H4 (cell line): ENCODE measurements at places on chromosomes 4 and X. TPM values are rescaled to one million over a fixed set of nuclear protein-coding genes. Genes with fewer than 3 reads are reported as not detected.

- no peak for DNase-seq
Measured at GRCh38 chr4:70838204-70838603, 1.5 kb downstream of the GRSF1 start.

- peak; percentile 38 for DNase-seq
Measured at GRCh38 chr4:25180524-25181131, 20.4 kb upstream of the SEPSECS start.

DNA sequence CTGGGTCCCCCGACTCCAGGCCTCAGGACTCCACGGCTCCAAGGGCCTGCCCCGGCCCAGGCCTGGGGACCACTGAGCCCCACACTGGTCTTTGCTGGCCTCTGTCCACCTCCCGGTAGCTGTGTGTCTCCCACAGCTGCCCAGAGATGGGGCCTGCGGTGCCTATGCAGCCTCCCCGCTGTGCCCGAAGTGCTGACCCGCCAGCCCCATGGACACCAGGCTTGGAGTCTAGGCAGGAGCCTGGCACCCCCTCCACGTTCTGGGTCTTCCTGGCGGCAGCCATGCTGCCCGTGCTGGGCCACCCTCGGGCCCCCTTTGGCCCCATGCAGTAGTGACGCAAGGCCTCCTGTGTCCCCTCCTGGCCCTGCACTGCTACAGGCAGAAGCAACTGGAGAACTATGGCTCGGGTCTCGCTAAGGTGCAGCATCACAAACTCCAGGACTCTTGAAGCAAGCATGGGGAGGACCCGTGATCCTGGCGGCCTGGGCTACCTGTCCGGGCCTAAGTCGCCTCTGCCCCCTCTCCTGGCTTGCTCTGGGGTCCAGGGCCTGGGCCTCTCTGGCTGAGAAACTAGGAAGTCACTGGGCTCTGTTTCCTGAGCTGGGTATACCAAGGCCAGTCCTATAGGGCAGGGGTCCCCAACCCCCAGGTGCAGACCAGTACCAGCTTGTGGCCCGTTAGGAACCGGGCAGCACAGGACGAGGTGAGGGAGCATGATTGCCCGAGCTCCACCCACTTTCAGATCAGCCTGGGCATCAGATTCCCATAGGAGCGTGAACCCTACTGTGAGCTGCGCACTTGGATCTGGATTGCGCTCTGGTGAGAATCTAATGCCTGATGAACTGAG lies 917 bp downstream of the MYL5 start:
- no peak for DNase-seq

GRCh38 chrX:72727846-72728245 lies 13.7 kb upstream of the PHKA1 start:
- no peak for DNase-seq

GRCh38 chrX:133586443-133586842 lies 171.2 kb upstream of the GPC4 start:
- no peak for DNase-seq

- DNase-seq = peak; percentile 53
Measured at GRCh38 chrX:101550362-101550750, at the start of gene ARMCX1. ARMCX1 (plus strand) TSS chrX:101550547; CDS start chrX:101552931, 2,384 bp downstream.

DNA sequence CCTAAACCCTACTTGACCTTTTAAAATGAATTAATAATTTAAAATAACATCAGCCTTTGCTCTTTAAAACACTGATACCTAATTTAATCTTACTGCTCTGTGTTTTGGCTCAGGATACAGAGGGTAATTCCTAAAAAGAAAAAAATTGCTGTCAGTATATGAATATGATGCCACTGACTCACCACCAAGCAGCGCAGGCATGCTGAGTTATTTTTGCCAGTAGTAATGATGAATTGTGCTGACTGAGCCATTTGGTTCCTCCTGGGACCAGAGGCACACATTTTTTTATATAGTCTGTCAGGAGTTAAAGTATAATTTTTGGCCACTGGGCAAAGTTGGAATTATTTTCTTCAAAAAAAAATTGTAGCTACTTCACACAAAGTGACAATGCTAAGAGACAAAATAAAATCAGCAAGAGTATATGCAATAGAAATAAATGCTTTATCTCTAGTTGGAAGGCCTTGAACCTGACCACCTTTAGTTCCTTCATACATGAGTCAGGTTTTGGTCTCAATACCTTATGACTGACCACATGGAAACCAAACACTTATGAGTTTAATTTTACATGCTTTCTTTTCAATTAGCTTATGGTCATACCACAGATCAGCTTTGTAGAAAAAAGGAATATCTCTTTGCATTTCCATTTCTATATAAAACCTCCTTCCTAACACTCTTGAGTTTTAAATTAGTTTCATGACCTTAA lies 115.1 kb downstream of the PPP3CA start:
- DNase-seq = peak; percentile 30

- DNase-seq = no peak
Measured at GRCh38 chrX:1391370-1391706, 575 bp downstream of the SLC25A6 start.

DNA sequence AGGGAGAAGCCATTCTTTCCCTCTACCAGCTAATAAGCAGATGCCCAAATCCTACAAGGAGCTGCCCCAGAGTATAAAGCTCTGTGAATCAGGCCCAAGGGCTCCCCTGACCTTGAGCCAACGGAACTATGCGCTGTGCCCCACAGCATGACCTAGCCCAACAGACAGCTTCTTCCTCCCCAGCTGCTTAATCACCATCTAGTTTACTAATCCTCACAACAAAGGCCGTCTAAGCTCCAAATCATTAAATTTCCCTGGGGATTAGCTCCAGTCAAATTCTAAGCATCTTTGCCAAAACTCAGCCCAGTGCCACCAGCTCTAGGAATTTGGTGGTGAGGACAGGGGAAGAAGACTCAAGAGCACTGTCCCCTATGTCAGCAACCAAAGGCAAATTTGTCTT lies 113.1 kb downstream of the SHROOM4 start:
- no peak for DNase-seq

GRCh38 chr4:126691797-126692196 lies 941.0 kb upstream of the INTU start:
- no peak for DNase-seq

- DNase-seq = peak; percentile 13
Measured at GRCh38 chrX:20414762-20415445, 148.2 kb upstream of the RPS6KA3 start.

- DNase-seq = no peak
Measured at GRCh38 chrX:47633689-47634590, 4.2 kb upstream of the CFP start.

DNA sequence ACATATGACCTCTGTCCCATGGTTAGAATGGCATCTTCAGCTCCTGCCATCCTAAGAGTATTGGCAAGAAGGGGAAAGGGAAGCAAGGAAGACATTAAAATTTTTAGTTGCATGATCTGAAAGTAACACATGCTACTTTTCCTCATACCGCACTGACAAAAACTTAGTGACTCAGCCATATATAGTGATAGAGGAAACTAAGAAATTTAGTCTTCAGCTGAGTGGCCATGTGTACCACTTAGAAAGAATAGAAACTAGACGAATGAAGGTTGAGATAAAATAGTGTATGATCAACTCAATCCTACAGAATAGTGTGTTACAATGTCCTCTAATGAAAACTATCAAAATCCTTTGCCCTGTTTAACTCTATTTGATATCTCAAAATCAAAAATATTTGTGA lies 164.1 kb downstream of the PPP3CA start:
- no peak for DNase-seq

DNA sequence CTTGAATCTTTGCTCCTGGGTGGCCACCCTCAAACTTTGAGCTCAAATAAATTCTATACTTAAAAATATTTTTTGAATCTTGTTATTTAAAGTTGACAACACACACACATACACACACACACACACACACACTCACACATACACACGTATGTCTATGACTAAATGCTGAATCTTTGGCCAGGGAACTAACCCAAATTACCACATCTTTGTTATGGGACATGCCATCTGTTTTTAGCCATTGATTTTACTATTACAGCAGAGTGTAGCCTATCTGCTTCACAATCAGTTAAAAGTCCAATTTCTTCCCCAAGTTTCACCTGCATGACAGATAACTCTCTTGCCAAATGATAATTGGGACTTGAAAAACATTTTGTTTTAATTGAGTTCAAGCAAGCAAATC lies 45.0 kb upstream of the USP46 start:
- no peak for DNase-seq

GRCh38 chrX:43716696-43717095 lies 60.6 kb downstream of the MAOA start:
- DNase-seq = no peak

DNA sequence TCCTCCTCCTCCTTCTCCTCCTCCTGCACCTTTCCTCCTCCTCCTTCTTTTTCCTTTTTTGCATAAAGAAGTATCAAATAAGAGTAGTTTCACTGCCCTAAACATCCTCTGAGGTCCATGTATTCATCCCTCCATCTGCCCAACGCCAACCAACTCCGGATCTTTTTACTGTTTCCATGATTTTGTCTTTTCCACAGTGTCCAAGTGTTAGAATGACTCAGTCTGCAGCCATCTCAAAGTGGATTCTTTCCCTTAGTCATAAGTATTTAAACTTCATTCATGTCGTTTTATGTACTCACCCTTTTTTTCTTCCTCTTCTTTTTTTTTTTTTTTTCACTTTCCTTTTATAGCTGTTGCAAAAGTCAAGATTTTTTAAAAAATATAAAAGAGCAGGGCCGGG lies 12.9 kb downstream of the CSF2RA start:
- peak; percentile 81 for DNase-seq

DNA sequence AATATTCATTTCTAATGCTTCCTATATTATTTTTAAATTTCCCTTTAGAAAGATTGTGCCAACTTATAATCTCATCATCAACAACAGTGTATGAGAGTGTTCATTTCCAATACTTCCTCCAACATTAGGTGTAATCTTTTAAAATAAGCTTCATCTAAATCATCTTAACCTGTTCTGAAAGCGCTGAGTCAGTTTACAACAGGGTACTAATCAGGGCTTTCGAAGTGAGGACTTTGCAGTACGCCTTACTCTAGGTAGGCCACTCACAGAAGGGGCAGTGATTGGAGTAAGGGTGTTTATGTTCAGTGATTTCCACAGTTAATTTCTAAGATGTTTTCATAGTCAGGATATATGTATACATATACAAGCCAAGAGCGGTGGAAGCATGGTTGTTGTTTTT lies 87.9 kb downstream of the FRAS1 start:
- no peak for DNase-seq

DNA sequence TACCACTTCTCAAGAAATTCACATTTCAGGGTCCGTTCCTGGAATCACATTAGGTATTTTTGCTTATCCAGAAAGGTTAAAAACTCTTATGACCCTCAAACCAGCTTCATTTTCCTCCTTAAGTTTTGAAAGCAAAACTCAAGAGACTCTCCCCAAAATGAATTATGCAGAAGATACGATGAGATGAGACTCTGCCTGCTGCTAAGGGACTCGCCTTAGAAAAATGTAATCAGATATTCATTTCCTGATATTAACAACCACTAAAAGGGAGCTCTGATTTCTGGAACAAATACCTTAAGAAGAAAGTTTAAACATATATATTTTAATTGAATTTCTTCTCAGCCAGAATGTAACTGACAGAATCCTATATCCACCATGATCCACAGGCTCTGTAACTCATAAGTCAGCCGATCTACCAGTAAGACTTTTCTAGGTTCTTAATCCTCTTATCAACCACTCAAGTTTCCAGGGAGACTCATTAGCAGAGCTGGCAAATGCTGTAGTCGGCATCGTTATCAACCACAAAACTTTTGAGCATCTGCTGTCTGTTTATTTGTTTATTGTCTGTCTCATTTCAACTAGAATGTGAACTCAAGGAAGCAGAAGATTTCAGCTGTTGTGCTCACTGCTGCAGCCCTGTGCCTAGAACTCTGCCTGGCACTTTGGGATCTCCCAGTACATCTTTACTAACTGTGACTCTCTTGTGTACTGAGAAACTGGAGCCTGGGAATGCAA lies 112.5 kb downstream of the LDB2 start:
- peak; percentile 34 for DNase-seq

DNA sequence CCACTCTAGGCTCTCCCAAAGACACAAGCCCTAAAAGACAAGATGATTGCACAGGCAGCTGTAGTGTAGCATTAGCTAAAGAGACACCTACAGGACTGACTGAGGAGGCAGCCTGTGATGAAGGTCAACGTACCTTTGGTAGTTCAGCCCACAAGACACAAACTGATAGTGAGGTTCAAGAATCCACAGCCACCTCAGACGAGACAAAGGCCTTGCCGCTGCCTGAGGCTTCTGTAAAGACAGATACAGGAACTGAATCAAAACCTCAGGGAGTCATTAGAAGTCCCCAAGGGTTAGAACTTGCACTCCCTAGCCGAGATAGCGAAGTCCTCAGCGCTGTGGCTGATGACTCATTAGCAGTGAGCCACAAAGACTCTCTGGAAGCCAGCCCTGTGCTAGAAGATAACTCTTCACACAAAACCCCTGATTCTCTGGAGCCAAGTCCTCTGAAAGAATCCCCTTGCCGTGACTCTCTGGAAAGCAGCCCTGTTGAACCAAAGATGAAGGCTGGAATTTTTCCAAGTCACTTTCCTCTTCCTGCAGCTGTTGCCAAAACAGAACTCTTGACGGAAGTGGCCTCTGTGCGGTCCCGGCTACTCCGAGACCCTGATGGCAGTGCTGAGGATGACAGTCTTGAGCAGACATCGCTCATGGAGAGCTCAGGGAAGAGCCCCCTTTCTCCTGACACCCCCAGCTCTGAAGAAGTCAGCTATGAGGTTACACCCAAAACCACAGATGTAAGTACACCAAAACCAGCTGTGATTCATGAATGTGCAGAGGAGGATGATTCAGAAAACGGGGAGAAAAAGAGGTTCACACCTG lies 306.3 kb downstream of the ANK2 start:
- peak; percentile 92 for DNase-seq

DNA sequence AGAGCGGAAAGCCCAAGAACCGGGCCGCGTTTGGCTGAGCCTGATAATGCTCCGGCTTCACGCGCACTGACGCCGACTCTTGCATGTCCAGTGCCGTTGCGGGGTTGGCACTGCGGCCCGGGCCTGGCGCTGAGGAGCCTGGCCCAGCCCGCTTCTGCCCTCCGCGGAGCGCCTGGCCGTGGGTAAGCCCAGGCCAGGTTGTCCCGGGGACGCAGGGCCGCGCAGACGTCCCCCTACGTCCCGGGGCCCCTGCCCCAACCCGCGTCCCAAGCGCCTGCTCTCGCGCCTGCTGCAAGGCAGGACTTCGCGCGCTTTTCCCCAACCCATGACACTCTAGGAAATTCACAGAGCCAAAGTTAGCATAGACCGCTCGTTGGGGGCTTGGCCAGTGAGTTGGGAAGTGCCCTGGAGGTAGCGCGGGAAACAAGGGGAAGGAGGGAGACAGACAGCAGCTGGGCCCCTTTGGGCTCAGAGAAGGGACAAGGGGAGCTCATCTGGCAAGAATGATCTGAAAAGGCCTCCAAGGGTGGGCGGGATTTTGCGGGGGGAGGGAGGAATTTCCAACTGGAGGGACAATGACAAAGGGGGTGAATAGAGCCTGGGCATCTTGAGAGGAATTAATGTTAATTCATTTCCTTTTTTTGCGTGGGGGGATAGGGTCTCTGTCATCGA lies 665 bp upstream of the LRPAP1 start:
- DNase-seq = peak; percentile 1

Gene RS1
- total RNA-seq = not detected in 2 replicates

Gene INTU
- total RNA-seq = 0.37 and 2.2 TPM in 2 replicates

Gene UGT2B15
- total RNA-seq = not detected in 2 replicates

Gene SRPK3
- total RNA-seq = 0.06 and 0.35 TPM in 2 replicates

Gene FRG2
- 0.66 and 1.0 TPM in 2 replicates for total RNA-seq

Gene CLCN3
- 22.2 and 23.8 TPM in 2 replicates for total RNA-seq

Gene ZXDA
- total RNA-seq = 2.3 and 3.2 TPM in 2 replicates
